ENCODE measurements at places on chromosomes 2 and 18. TPM values are rescaled to one million over a fixed set of nuclear protein-coding genes. Genes with fewer than 3 reads are reported as not detected.

- no peak overlapping the region for H3K27ac ChIP-seq
- DNase-seq, result no peak
- H3K27me3 ChIP-seq, result no peaks in the 10 kb centered on the region
- peaks cover 26% of the 10 kb centered on the region for H3K4me1 ChIP-seq
- no peaks in the 10 kb centered on the region for H3K36me3 ChIP-seq
- no peak overlapping the region for H3K4me3 ChIP-seq
These were observed 7.8 kb downstream of the AGAP1 start for GRCh38 chr2:235501673-235502031.

GRCh38 chr18:57077786-57078552, 68.9 kb upstream of the BOD1L2 start:
- H3K4me3 ChIP-seq, result no peak overlapping the region
- no peak overlapping the region for H3K27ac ChIP-seq
- DNase-seq, result peak; percentile 80
- H3K4me1 ChIP-seq, result peaks cover 7% of the 10 kb centered on the region
- H3K36me3 ChIP-seq, result no peaks in the 10 kb centered on the region

GRCh38 chr2:75379476-75380210, 180.3 kb upstream of the TACR1 start:
- no peaks in the 10 kb centered on the region for H3K27me3 ChIP-seq
- no peak for DNase-seq
- no peaks in the 10 kb centered on the region for H3K36me3 ChIP-seq

DNA sequence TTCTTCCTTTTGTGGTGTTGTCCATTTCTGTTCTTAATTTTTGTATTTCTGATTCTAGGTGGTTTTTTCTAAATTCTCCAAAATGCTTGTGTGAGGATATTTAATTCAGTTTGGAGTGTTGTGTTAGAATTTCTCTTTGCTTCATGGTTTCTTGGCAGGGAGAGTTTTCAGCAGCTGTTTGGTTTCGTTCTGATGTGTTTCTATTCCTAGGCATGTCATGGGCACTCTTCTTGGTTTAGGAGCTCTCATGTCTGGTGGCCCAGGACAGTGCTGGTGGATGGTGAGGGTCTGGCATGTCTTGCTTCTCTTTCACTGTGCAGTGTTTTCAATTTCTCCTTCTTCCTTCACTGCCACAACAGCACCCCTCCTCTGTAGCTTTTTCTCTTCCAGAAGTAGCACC, 52.9 kb downstream of the OSBPL6 start:
- DNase-seq, result no peak
- no peaks in the 10 kb centered on the region for H3K36me3 ChIP-seq
- no peak overlapping the region for H3K4me3 ChIP-seq
- H3K27me3 ChIP-seq, result no peaks in the 10 kb centered on the region

The CNRIP1 gene
- total RNA-seq, result 26.4 TPM

DNA sequence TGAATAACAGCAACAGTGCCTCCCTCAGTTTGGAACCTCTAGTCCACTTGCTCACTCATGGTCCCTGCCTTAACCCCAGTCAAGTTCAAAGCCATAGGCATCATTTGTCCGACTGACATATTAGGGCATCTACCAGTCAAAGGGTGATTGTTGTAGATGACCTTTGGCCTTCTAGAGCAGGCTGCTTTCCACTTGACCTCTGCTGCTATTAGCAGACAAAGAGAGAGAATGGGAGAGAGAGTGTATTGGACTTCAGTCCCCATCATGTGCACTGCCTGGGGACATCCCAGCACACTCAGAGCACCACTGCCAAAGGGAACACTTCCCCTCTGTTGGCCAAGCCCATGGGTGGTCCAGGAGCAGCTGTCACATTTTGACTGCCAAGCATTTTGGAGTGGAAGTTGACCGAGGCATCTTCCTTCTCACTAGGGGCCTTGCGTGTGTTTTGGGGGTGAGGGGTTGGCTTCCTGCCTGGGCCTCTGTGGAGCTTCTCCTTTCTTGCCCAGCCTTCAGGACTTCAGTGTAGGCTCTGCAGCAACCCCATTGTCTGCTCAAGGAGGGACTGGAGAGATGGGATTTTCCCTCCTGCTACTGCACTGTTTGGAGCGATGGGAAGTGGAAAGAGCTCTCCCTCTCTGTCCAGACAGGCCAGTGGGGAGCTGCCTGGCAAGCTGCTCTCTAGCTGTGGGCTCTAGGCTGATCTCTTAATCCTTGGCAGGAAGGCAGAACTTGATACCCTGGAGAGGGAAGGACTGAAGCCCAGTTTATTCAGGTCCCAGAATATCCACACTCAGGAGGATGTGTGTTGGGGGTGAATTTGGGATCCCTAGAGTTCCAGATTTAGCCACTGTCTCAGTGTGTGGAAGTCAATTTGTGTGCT, 68.1 kb downstream of the TMEM247 start:
- H3K27me3 ChIP-seq, result no peaks in the 10 kb centered on the region
- no peak for DNase-seq
- no peak overlapping the region for H3K4me3 ChIP-seq
- peaks cover 41% of the 10 kb centered on the region for H3K36me3 ChIP-seq
- no peak overlapping the region for H3K27ac ChIP-seq

DNA sequence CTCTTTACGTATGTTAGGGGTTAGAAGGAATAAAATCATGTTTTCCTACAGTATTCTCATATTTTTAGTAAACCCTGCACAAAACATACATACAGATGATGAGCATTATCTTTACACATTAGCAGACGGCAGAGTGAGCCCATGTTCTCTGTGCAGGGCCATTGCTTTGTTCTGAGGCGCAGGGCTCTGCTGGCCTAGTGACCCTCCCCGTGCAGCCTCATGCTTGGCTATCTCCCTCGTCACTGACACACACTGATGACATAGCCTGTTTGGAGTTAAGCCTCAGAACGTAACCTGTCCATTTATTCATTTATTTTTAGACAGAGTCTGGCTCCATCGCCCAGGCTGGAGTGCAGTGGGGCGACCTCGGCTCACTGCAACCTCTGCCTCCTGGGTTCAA, 115.9 kb upstream of the FOSL2 start:
- H3K27me3 ChIP-seq, result no peaks in the 10 kb centered on the region
- no peaks in the 10 kb centered on the region for H3K4me1 ChIP-seq
- peaks cover 15% of the 10 kb centered on the region for H3K36me3 ChIP-seq
- no peak overlapping the region for H3K4me3 ChIP-seq
- DNase-seq, result no peak

DNA sequence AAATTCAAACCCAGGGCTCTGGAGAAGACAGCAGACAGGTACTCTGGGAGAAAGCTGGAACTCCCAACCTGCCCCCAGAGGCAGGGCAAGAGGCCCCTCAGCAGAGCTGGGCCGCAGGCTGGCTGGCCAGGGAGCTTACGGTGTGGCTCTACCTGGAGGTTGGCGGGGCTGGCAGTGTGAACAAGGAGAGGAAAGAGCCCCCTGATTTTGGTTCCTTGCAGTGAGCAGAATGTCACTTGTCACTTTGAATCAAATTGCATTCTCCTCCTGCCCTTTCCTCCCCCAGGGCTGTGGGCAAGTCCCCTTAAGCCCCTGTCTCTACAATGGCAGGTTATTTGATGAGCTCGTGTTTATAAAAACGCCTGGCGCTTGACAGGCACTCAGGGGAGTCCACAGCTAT, 32.6 kb downstream of the MYO7B start:
- H3K36me3 ChIP-seq, result no peaks in the 10 kb centered on the region
- no peak overlapping the region for H3K4me3 ChIP-seq
- no peak overlapping the region for H3K27ac ChIP-seq
- peak; percentile 15 for DNase-seq
- H3K4me1 ChIP-seq, result no peaks in the 10 kb centered on the region
- no peaks in the 10 kb centered on the region for H3K27me3 ChIP-seq

The GPR55 gene
- total RNA-seq, result 6.3 TPM

DNA sequence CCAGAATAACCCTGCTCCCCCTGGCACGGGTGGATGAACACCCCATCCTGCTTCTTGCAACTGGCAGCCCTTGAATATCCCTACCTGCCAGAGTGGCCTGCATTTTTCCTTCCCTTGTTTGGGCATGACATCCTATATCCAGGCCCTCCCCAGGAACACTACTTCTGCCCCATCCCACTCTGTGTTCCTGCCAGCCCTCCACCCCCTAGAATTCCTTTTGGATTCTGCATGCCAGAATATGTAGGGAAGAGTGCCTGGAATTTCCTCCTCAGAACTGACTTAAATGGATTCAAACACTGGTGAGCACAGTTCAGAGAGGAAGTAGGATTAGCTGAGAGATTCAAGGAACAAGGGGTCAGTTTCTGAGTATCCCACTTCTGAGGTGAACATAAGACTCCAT, 123.5 kb upstream of the PELI1 start:
- no peak for DNase-seq
- H3K36me3 ChIP-seq, result no peaks in the 10 kb centered on the region
- H3K27me3 ChIP-seq, result no peaks in the 10 kb centered on the region
- no peak overlapping the region for H3K4me3 ChIP-seq
- H3K27ac ChIP-seq, result no peak overlapping the region
- no peaks in the 10 kb centered on the region for H3K4me1 ChIP-seq

DNA sequence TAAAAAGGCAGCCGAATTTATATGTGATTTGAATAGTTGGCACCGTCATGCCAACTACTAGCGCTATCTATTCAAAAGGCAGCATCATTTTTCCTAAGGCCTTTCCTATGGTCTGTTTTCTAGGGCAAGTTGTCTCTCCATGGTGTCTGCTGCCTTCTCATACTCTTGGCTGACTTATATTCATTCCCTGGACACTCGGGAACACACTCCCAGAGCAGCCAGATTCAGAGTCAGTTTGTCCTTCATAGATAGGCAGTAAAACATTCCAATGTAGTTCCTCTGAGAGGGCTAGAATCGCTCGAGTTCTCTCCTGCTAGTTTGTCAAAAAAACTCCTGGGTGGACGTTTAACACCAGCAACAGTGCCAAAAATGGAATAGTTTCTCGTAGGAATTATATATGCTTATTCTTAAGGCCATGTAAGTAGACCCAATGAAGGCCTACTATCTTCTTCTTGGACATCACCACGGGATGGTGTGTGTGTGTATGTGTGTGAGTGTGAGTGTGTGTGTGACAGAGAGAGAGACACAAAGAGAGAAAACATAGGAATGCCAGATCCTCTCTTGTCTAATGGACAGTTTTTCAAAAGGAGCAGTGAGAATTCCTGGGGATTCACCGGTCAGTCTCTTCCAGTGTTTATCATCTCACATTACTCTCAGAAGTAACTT, 129.3 kb upstream of the CTAGE1 start:
- H3K27me3 ChIP-seq, result no peaks in the 10 kb centered on the region
- no peak for DNase-seq
- no peak overlapping the region for H3K4me3 ChIP-seq

DNA sequence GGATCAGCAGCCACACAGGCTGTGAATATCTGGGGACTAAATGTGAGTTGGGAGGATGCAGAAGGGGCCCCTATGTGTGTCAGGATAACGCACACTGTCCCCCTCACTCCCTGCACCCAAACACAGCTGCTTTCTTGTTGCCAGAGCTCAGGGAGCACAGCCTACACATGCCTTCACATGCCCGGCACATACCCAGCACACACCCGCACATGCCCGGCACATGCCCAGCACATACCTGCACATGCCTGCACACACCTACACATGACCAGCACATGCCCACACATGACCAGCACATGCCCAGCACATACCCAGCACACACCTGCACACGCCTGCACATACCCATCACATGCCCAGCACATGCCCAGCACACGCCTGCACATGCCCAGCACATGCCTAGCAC, 75.6 kb downstream of the TPO start:
- H3K36me3 ChIP-seq, result no peaks in the 10 kb centered on the region
- H3K27me3 ChIP-seq, result no peaks in the 10 kb centered on the region
- peaks cover 17% of the 10 kb centered on the region for H3K4me1 ChIP-seq
- peak overlapping the region; percentile 75 for H3K27ac ChIP-seq
- H3K4me3 ChIP-seq, result no peak overlapping the region
- DNase-seq, result peak; percentile 43

DNA sequence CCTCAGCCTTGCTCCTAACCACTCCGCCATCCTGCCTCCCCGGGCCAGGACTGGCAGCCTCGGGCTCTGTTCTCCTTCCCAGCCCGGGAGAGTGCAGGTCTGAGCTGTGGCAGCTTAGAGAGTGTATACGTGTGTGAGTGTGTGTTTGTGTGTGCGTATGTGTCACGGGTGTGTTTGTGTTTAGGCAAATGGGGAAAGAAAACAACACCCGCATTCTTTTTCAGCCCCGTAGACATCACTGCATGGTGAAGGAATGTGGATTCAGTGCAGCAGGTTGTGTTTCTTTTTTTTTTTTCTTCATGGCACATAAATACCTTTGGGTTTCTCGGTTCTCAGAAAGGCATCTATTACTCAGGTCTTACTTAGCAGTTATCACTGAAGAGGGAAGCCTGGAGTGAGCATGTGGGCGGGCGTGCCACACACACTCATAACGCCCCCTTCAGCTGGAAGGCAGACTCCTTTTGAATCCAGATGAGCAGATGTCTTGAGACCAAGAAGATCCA, 44.2 kb downstream of the GLI2 start:
- no peak overlapping the region for H3K27ac ChIP-seq
- no peaks in the 10 kb centered on the region for H3K27me3 ChIP-seq
- peaks cover 12% of the 10 kb centered on the region for H3K4me1 ChIP-seq
- no peak for DNase-seq
- H3K4me3 ChIP-seq, result no peak overlapping the region
- no peaks in the 10 kb centered on the region for H3K36me3 ChIP-seq

DNA sequence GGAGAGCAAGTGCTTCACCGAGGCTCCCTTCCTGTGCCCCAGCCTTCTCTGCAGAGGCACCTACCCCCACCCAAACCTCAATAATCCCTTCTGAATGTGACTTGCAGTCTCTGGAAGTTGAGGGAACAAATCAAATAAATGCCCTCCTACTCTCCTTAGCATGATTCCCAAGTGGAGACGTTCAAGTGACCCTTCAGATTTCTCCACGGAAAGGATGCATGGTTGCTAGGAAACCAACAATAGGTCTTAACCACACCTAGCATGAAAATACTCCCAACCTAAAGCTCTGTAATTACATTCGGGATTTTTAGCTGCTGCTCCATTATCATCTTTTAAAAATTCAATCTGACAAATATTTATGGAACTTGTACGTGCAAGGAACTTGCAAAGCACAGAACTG, 50.2 kb upstream of the CABLES1 start:
- no peak overlapping the region for H3K4me3 ChIP-seq
- H3K27me3 ChIP-seq, result no peaks in the 10 kb centered on the region
- H3K36me3 ChIP-seq, result no peaks in the 10 kb centered on the region
- H3K4me1 ChIP-seq, result no peaks in the 10 kb centered on the region
